ENCODE measurements at places on chromosomes 4 and X.

DNA sequence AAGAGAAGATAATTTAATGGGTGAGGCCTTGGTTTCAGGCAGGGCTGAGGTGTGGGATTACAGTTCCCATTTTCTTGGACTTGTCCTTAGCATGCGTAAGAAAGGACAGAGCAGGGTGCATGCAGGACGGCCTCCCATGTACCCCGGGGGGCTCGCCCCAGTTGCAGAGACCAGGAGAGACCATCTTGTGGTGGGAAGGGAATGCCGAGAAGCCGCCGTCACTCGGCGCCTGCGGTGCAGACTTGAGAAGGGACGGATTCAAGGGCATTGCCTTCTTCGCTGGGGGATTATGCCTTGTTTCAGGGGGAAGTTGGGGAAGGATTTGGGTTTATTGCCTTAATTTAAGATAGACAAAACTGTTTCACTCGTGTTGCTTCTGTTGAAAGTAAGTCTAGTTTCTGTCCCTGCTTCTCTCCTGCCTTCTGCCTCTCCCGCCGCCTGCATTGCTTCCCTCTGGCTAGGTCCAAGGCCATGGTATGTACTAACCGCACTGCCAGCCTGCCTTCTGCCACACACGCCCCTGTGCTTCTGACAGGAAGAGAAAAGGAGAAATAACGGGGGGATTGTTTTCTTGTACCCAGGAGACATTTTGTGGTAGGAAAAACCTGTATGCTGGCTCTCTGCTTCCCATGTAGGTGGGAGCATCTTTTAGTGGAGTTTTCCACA, 175.9 kb downstream of the DCLK2 start:
- no peak for DNase-seq

- no peak for DNase-seq
Measured at GRCh38 chr4:85595098-85595775, 120.3 kb downstream of the ARHGAP24 start.

DNA sequence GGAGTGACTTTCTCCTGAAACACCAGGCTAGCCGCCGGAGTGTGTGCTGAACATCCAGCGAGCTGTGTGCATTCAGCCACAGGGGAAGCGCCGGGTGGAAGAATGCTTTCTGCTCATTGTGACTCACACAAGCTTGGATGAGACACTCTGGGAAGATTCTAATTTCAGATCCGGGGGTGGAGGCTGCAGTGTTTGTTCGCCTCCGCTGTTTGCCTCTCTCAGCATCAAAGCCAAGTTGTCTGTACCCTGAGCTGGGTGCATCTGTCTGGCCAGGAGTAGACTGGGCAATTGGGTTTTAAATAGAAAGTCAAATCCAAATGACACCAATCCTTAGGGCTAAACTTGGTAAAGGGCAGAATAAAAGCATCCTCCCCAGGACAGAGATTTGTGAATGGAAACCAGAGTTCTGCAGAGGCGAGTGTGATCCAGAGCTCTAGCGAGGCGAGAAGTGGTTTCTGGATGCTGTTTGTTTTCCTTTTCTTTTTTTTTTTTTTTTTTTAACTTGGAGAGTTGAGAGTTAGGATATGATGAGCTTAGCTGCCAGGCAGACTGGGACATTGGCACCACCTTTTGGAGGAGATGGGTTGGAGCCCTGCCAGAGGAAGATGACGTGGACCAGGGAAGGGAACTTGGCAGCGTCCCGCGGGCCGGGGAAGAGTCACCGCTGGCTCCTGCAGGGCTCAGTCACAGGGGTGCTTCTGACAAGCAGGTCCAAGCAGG, 196.0 kb upstream of the PSAPL1 start:
- no peak for DNase-seq

- DNase-seq = no peak
Measured at GRCh38 chr4:2333916-2334644, 72.2 kb upstream of the MXD4 start.

- no peak for DNase-seq
Measured at GRCh38 chr4:119124352-119124751, 11.3 kb upstream of the MYOZ2 start.

- DNase-seq = no peak
Measured at GRCh38 chr4:119785963-119786362, 157.4 kb upstream of the PDE5A start.

DNA sequence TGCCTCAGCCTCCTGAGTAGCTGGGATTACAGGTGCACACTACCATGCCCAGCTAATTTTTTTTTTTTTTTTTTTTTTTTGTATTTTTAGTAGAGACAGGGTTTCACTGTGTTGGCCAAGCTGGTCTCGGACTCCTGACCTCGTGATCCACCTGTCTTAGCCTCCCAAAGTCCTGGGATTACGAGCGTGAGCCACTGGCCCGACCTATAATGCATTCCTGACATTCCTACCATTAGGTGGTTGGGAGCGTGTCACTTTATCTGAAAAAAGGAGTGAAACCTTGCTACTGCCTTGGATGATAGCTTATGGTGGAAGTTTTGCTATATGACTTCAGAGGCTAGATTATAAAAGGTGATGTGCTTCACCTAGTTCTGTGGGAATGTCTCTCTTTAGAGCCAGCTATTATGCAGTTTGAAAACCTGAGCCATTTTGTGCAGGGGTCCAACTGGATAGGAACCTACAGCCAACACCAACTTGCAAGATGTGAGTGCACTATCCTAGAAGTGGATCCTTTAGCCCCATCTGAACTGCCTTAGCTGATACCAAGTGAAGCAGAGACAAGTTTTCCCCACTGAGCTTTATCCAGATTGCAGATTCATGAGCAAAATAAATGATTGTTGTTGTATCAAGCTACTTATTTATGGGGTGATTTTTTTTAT, 29.8 kb upstream of the EMCN start:
- DNase-seq = no peak

GRCh38 chr4:84920617-84921016, 45.9 kb downstream of the WDFY3 start:
- no peak for DNase-seq

DNA sequence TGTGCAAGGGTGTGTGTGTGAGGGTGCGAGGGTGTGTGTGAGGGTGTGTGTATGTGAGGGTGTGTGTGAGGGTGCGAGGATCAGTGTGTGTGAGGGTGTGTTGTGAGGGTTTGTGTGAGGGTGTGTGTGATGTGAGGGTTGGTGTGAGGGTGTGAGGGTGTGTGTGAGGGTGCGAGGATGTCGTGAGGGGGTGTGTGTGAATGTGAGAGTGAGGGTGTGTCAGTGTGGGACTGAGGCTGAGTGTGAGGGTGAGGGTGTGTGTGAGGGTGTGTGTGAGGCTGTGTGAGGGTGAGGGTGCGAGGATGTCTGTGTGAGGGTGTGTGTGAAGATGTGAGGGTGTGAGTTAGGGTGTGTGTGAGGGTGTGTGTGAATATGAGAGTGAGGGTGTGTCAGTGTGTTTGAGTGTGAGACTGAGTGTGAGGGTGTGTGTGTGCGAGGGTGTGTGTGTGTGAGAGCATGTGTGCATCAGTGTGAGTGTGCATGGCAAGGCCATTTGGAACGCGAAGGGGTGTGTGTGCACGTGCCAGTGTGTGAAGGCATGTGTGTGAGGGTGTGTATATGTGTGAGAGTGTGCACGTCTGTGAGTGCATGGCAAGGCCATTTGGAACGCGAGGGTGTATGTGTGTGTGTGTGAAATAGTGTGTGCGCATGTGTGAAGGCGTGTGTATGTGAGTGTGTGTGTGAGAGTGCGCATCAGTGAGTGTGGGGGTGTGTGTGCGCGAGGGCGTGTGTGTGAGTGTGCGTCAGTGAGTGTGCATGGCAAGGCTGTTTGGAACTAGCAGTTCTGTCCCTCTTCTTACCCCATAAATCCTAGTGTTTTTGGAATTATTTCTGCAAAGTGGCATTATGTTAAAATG, 69.8 kb downstream of the RGS12 start:
- DNase-seq = no peak

DNA sequence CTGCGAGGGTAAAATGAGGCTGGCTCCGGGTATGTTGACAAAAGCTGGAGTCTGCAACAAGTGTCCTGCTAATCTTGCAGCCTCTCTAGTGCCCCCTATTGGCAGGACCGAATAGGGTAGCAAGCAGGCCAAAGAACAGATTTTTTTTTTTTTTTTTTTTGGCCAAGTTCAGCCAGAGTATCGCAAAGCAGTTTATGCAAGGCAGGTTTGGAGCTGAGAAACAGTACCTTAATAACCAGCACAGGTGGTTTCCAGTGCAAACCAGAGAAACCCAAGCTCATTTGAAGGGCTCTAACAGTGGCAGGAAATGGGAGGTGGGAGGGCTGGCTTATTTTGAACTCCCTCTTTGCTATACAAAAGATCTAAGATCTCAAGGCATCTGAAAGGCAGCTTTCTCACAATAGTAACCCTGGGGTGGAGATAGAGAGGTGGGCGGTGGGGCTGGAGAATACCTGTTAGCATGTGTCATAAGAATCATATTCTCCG, 38.2 kb upstream of the OCIAD2 start:
- peak; percentile 43 for DNase-seq

- no peak for DNase-seq
Measured at GRCh38 chr4:135966936-135967335, 1565.4 kb downstream of the PCDH18 start.

- no peak for DNase-seq
Measured at GRCh38 chrX:110588164-110588563, 207.5 kb downstream of the CHRDL1 start.

GRCh38 chr4:67558493-67558892, at the start of gene STAP1:
TSS of gene STAP1 (plus strand) at chr4:67558727. CDS start at chr4:67558810, 83 bp downstream.
- no peak for DNase-seq

- no peak for DNase-seq
Measured at GRCh38 chr4:35229021-35229420, 1015.3 kb downstream of the ARAP2 start.

DNA sequence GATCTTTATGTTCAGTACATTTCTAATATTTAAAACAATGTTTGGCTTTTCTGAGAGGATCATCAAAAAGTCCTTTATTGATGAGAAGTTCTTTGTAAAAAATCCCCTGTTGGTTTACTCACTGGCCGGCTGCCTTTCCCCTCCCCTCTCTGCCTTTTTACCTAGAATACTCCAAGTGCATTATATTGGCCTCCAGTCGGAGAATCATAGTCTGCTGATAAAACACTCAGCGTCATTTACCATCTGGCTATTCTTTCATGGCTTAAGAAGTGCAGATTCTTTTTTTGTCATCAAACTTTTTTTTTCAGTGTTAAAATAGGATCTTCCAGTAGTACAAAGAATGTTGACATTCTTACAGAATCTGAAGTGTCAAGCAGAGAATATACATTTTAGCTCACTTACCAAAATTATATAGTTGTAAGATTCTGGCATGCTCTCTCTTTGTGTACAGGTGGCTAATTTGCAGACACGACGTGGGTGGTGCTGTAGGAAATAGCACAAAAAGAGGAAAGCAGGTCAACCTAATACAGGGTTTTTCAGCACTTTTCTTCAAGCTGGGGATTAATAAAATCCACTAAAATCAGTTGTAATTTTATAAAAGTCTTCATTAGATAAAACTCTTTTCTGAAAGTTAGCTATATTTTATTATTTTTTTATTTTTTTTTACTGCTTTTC, 731.8 kb downstream of the KCTD8 start:
- DNase-seq = no peak

- no peak for DNase-seq
Measured at GRCh38 chrX:11352296-11352741, 59.1 kb downstream of the AMELX start.

- DNase-seq = no peak
Measured at GRCh38 chr4:34534916-34535315, 1709.4 kb downstream of the ARAP2 start.

- no peak for DNase-seq
Measured at GRCh38 chrX:37644381-37645305, 40.9 kb upstream of the XK start.

DNA sequence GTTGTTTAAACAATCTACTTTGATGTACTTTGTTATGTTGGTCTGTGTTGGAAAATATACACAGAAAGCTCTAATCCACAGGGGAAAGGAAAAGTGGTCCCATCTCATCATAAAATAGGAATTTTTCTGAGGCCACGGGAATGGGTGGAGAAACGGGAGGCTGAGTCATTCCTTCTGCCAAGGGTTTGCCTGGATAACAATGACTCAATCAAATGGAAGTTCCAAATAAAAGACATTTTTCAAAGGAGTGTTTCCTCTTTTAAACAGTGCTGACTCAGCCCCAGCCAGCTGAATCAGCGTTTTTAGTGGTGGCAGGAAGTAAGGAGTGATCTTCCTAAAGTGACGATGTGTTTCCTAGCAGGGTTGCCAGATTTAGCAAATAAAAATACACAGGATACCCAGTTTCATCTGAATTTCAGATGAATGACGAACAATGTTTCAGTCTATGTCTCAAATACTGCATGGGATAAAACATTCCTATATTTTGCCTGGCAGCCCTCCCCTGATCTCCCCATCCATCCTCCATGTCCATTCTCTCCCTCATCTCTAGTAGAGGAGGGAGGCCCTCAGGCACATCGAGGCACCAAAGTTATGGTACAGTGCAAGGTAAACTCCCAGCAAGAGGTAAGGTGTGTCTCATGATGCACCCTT, 345.4 kb upstream of the GATB start:
- no peak for DNase-seq

GRCh38 chrX:12329476-12329875, 191.2 kb downstream of the FRMPD4 start:
- DNase-seq = no peak

GRCh38 chr4:186205156-186205555, 13.8 kb downstream of the CYP4V2 start:
- no peak for DNase-seq

- no peak for DNase-seq
Measured at GRCh38 chr4:110062166-110062565, 136.2 kb downstream of the ELOVL6 start.

DNA sequence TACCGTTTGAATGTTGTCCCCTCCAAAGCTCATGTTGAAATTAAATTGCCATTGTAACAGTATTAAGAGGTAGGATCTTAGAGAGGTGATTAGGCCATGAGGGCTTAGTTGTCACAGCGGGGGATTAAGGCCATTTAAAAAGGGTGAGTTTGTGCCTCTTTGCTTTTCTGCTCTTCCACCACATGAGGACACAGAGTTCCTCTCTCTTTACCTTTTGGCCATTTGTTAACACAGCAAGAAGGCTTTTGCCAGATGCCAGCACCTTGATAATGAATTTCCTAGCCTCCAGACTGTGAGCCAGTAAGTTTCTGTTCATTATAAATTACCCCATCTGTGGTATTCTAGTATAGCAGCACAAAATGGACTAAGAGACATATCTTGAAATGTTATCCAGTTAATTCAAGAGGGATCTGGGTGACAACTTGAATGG, 7.8 kb upstream of the HERC3 start:
- DNase-seq = no peak

DNA sequence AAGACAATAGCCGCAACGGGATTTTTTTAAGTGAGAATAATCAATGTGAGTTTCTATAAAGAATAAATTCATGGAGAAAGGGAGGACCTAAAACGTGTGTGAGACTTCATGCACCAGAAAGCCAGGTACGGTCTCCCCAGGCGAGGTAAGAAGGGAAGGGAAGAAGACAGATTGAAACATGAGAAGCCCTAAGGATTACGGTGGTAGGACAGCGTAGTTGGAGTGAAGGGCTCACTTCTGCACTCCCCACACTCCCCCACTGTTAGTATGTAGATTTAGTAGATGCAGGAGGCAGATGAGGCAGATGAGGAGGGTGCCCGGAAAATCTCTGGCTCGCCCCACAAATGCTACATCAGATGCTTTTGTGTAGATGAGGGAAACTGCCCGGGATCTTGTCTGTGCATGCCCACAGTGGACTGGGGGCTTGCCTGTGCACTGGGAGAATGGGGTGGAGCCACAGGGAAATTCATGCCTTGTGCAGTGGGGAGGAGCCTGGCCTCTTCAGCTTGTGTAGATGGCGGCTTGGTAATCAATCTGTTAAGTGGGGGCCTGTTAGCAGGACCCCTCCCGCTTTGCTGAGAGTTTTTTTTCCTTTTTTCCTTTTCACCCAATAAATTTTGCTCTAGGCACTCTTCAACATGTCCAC, 1544.5 kb upstream of the TENM3 start:
- DNase-seq = no peak

GRCh38 chr4:79650217-79650616, 242.2 kb upstream of the GK2 start:
- DNase-seq = no peak

GRCh38 chrX:40108959-40109287, 11.2 kb upstream of the BCOR start:
- DNase-seq = peak; percentile 26

Data from naive thymus-derived CD8-positive, alpha-beta T cell (primary cell).